Kidney (tissue), 22 donors: ENCODE measurements at places on chromosomes 3 and 15.

- no peaks in the 10 kb centered on the region for H3K27me3 ChIP-seq
- H3K36me3 ChIP-seq, result no peaks in the 10 kb centered on the region
- no peak for DNase-seq
- no peak overlapping the region for H3K27ac ChIP-seq
These were observed 24.1 kb upstream of the NEDD4 start for GRCh38 chr15:56017511-56017910.

DNA sequence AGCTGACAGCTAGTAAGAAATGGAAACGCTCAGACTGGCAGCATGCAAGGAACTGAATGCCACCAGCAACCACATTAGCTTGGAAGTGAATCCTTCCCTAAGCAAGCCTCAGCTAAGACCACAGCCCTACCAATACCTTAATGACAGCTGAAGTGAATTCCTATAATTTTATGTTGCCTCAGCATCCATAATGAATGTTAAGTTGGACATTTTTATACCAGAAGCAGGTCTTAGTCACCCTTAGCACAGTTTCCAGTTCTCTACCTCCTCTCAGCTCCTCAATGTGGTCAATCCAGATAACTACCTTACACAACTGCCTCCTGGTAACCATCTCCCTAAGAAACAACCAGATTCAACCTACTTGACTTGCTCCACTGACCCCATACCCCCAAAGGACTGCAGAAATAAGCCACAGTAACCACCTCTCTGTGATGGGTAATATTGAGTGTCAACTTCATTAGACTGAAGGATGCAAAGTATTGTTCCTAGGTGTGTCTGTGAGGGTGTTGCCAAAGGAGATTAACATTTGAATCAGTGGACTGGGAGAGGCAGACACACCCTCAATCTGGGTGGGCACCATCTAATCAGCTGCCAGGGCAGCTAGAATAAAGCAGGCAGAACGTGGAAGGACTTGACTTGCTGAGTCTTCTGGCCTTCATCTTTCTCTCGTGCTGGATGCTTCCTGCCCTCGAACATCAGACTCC, 33.5 kb downstream of the NEDD4 start:
- no peak overlapping the region for H3K4me3 ChIP-seq
- H3K36me3 ChIP-seq, result no peaks in the 10 kb centered on the region
- no peak overlapping the region for H3K27ac ChIP-seq
- no peak for DNase-seq
- H3K4me1 ChIP-seq, result no peaks in the 10 kb centered on the region

DNA sequence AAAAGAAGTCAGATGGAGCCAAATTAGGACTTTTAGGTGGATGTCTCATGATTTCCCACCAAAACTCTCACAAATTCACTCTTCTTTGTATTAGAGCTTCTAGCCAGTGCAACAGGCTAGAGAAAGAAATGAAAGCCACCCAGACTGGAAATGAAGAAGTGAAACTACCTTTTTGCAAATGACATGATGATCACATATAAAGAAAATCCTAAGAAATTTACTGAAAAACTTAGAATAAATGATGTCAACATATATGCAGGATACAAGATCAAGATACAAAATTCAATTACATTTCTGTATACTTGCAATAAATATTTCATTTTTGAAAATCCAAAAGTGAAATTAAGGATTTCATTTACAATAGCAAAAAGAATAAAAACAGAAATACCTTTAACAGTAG, 110.8 kb downstream of the LRIG1 start:
- no peak overlapping the region for H3K27ac ChIP-seq
- no peaks in the 10 kb centered on the region for H3K27me3 ChIP-seq
- H3K4me3 ChIP-seq, result no peak overlapping the region
- no peak for DNase-seq
- peaks cover 9% of the 10 kb centered on the region for H3K36me3 ChIP-seq

DNA sequence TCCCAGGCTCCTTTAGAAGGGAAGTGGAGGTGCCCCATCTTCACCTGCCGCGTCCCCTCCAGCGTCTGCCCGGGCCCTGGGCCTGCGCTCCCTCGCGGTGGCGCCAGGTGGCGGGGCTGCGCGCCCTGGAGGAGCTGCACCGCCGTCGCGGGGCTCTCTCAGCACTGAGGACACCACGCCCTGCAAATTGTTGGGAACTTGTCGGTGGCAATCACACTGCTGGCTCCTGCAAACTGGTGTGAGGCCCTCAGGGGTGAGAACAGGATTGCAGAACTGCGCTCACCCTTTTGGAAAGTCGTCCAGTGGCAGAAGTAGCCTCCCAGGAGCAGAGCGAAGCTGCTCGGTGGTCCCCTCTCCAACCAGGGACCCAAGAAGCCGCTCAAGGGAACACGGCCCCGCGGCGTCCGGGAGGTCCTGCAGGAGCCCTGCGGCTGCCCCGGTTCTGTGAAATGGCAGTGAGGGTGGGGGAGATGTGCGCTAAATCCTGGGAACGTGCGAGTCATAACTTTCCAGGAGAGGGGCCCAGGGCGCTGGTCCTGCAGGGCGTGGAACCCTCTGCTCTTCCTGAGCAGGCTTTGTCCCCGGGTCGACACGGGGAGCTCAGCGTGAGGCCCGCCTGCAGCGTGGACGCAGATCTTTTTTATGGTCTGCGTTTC, 995 bp upstream of the LRRK1 start:
- H3K36me3 ChIP-seq, result no peaks in the 10 kb centered on the region
- H3K4me3 ChIP-seq, result peak overlapping the region; percentile 59
- peak; percentile 80 for DNase-seq
- no peaks in the 10 kb centered on the region for H3K4me1 ChIP-seq

DNA sequence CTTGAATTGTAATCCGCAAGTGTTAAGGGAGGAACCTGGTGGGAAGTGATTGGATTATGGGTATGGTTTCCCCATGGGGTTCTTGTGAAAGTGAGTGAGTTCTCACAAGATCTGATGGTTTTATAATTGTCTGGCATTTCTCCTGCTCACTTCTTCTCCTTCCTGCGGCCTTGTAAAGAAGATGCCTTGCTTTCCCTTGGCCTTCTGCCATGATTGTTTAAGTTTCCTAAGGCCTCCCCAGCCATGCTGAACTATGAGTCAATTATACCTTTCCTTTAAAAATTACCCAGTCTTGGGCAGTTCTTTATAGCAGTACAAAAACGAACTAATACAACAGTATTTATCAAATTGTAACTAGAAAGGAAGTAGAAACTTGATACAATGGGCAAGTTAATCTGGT, 31.9 kb downstream of the IFT57 start:
- no peak overlapping the region for H3K27ac ChIP-seq
- no peaks in the 10 kb centered on the region for H3K27me3 ChIP-seq
- no peak overlapping the region for H3K4me3 ChIP-seq
- peaks cover 2% of the 10 kb centered on the region for H3K36me3 ChIP-seq

- H3K27me3 ChIP-seq, result no peaks in the 10 kb centered on the region
- no peak overlapping the region for H3K4me3 ChIP-seq
- no peaks in the 10 kb centered on the region for H3K4me1 ChIP-seq
- no peak overlapping the region for H3K27ac ChIP-seq
- DNase-seq, result peak; percentile 60
These were observed 65.3 kb upstream of the PSMD6 start for GRCh38 chr3:64088408-64089205.

GRCh38 chr15:33963831-33964664, 4.2 kb upstream of the CHRM5 start:
- H3K36me3 ChIP-seq, result no peaks in the 10 kb centered on the region
- H3K27ac ChIP-seq, result no peak overlapping the region
- H3K4me1 ChIP-seq, result no peaks in the 10 kb centered on the region
- no peaks in the 10 kb centered on the region for H3K27me3 ChIP-seq
- H3K4me3 ChIP-seq, result no peak overlapping the region
